ENCODE measurements at places on chromosomes 7 and 10.
A peak's percentile ranks its signal among the peaks of the same experiment; 100 is the strongest.

GRCh38 chr10:1874533-1874932 lies 137.2 kb upstream of the ADARB2 start:
- no peak for DNase-seq
- no peaks in the 10 kb centered on the region for H3K36me3 ChIP-seq
- no peaks in the 10 kb centered on the region for H3K27me3 ChIP-seq
- H3K4me3 ChIP-seq: no peak overlapping the region
- no peak overlapping the region for H3K27ac ChIP-seq

GRCh38 chr10:56135828-56136227 lies 225.2 kb downstream of the ZWINT start:
- H3K36me3 ChIP-seq: no peaks in the 10 kb centered on the region
- H3K27me3 ChIP-seq: no peaks in the 10 kb centered on the region
- H3K27ac ChIP-seq: no peak overlapping the region
- no peak for DNase-seq

DNA sequence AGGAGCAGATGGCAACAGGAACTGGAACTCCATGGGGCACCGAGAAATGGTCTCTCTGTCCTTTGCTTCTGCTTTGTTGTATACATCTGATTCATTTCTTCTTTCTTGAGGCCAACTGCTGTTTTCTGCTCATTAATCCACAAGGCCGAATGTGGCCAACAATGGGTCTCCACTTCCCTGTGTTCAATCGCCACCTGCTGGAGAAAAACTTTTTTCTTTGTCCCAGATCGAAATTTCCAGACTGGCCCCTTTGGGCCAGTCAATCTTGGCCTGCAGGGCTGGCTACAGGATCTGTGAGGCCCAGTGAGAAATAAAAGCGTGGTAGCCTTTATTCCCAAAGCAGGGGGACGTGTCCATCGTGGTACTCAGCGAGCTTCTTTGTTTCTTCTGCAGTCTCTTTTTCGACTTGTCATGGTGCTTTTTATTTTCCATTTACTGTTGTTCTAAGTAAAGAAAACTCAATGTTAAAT lies 58.8 kb downstream of the PARP12 start:
- H3K27me3 ChIP-seq: no peaks in the 10 kb centered on the region
- DNase-seq: peak; percentile 46
- H3K4me1 ChIP-seq: no peaks in the 10 kb centered on the region
- no peak overlapping the region for H3K27ac ChIP-seq

GRCh38 chr10:36591436-36591835 lies 534.0 kb upstream of the ANKRD30A start:
- H3K27me3 ChIP-seq: no peaks in the 10 kb centered on the region
- H3K4me1 ChIP-seq: no peaks in the 10 kb centered on the region
- H3K36me3 ChIP-seq: no peaks in the 10 kb centered on the region
- no peak overlapping the region for H3K27ac ChIP-seq
- no peak overlapping the region for H3K4me3 ChIP-seq

DNA sequence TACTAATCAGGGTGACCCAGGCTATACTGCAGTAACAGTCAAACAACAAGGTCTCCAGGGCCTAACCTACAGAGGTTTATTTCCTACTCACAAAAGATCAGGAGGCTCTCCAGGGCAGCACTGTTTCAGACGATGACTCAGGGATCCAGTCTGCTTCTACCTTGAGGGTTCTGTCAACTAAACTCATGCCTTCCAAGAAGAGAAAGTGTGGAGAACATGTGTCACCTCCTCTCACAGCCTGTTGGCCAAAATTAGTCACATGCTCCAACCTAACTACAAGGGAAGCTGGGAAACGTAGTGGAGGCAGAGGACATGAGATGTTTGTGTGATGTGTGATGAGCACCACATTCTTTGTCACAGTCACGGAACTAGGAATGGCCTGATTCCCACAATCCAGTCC lies 14.7 kb upstream of the INA start:
- peaks cover 19% of the 10 kb centered on the region for H3K27me3 ChIP-seq
- no peak overlapping the region for H3K4me3 ChIP-seq
- no peak for DNase-seq
- H3K4me1 ChIP-seq: no peaks in the 10 kb centered on the region
- H3K36me3 ChIP-seq: peaks cover 2% of the 10 kb centered on the region

DNA sequence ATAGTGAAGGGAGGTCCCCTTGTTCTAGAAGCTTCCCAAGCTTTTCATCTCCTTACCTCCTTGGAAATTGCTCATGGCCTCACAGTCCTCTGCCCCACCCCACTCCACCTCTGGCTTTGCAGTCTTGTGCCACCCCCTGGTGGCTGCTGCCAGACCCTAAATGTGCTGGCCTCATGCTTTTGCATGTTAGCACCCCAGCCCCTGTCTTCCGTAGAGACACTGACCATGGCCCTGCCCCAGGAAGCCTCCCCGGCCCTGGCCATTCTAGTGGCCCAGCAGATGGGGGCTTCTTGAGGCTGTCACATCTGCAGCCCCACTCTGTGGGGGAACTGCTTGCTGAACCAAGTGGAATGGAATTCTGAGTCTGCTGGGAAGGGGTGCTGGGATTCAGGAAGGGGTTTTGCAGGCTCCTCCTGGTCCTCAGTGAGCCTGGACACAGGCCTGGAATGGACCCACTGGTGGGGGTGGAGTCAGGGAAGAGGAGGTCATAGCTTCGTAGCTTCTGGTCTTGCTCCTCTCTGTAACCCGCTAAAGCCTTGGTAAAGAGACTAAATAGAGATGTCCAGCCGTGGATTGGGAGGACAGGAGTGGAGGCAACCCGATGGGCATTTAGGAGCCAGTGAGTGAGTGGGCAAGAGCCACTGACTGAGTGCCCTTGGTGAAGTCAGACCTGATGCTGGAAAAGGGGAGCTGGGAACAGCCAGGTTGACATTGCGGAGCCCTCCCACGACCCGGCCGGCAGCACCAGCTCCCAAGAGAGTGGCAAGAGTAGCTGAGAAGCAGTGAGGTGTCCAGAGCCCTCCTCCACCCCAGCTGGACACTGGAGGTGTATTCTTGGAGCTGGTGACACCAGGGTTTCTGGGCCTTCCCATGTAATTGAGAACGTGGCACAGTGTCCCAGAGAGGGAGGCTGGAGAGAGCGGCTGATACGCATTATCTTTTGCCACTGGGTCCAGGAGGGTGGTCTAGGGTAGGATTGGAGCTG lies 20.9 kb downstream of the RAMP3 start:
- DNase-seq: peak; percentile 20
- peaks cover 42% of the 10 kb centered on the region for H3K27me3 ChIP-seq
- no peak overlapping the region for H3K27ac ChIP-seq
- no peak overlapping the region for H3K4me3 ChIP-seq
- no peaks in the 10 kb centered on the region for H3K4me1 ChIP-seq

- H3K27ac ChIP-seq: no peak overlapping the region
- no peaks in the 10 kb centered on the region for H3K36me3 ChIP-seq
- DNase-seq: no peak
- no peaks in the 10 kb centered on the region for H3K4me1 ChIP-seq
These were observed 121.9 kb downstream of the BBS9 start for GRCh38 chr7:33251301-33251700.

GRCh38 chr10:8418631-8419030 lies 364.1 kb downstream of the GATA3 start:
- DNase-seq: no peak
- H3K27me3 ChIP-seq: peaks cover 30% of the 10 kb centered on the region
- no peak overlapping the region for H3K27ac ChIP-seq
- H3K4me1 ChIP-seq: peaks cover 32% of the 10 kb centered on the region
- no peaks in the 10 kb centered on the region for H3K36me3 ChIP-seq

- H3K36me3 ChIP-seq: peaks cover 32% of the 10 kb centered on the region
- H3K27ac ChIP-seq: no peak overlapping the region
- DNase-seq: no peak
- H3K4me1 ChIP-seq: peaks cover 4% of the 10 kb centered on the region
- H3K4me3 ChIP-seq: no peak overlapping the region
These were observed 79.3 kb upstream of the IL6 start for GRCh38 chr7:22647451-22648257.

- H3K36me3 ChIP-seq: no peaks in the 10 kb centered on the region
- no peak overlapping the region for H3K4me3 ChIP-seq
- no peak overlapping the region for H3K27ac ChIP-seq
- H3K4me1 ChIP-seq: no peaks in the 10 kb centered on the region
- no peak for DNase-seq
These were observed 986.9 kb downstream of the REEP3 start for GRCh38 chr10:64508029-64508661.

DNA sequence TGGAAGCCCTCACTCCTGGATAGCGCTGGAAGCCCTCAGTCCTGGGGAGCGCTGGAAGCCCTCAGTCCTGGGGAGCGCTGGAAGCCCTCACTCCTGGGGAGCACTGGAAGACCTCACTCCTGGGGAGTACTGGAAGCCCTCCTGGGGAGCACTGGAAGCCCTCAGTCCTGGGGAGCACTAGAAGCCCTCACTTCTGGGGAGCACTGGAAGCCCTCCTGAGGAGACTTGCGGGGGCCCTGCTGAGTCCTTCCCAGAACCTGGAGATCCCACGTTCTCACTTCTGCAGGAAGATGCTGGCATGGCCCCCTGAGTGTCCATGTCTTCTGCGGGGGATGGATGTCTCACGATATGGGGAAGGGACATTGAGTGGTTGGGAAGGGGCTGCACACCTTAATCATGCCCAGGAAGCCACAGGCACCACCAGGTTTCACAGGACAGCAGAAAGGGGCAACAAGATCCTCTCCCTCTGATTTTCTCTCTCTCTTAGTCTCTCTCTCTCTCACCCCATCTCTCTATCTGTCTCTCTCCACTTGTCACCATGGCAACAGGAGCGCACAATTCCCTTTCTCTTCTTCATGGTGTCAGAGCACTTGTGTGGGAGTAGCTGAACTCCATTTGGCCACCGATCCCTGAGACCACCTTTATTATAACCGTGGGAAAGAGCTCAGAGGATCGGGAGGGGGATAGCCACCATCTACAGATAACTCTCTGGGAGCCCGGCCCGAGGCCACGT lies 267.0 kb downstream of the TCERG1L start:
- no peak for DNase-seq
- H3K4me3 ChIP-seq: no peak overlapping the region
- no peaks in the 10 kb centered on the region for H3K4me1 ChIP-seq
- no peaks in the 10 kb centered on the region for H3K27me3 ChIP-seq
- no peaks in the 10 kb centered on the region for H3K36me3 ChIP-seq
- H3K27ac ChIP-seq: no peak overlapping the region

DNA sequence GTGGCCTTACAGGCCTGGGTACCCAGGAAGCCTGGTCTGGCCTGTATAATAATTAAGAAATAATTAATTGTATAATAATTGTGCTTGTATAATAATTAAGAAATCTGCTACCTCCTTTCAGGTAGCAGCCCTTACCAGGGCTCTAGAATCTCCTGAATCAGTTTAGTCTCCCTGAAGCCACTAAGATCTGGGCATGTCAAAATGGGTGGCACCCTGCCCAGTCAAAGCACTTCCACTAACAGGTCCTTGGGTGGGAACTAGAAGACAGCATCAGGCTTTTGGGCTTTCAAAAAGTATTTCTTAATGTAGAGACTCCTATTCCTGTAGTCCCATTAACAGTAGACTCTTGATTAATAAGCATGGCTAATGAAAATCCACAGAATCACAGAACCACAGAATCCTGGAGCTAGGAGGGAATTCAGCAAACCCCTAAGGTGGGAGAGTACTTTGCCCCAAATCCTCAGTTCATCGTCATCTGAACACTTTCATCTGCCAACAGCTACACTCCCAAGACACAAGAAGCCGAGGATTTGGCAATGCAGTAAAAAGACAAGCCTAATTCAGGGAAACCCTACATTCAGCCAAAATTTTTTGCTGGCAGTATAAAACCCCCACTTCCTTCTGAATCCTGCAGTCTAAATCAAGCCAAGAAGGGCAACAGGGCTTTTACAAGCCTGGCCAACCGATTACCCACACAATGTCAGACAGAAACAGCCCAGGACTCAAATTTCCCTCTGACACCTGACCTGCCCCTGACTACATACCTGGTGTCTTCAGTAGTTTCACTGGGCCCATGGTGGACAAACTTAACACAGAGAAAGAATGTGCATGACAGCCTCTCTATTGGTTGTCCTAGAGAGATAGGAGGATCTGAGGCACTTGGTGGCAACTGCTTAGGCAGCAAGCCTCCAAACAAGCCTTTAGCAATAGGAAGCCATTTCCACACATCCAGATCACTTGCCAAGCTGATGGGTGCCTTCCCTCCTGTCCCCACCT lies 5.9 kb upstream of the IL6 start:
- H3K4me1 ChIP-seq: peaks cover 43% of the 10 kb centered on the region
- peaks cover 26% of the 10 kb centered on the region for H3K27me3 ChIP-seq
- DNase-seq: no peak
- no peak overlapping the region for H3K27ac ChIP-seq
- H3K36me3 ChIP-seq: peaks cover 1% of the 10 kb centered on the region

DNA sequence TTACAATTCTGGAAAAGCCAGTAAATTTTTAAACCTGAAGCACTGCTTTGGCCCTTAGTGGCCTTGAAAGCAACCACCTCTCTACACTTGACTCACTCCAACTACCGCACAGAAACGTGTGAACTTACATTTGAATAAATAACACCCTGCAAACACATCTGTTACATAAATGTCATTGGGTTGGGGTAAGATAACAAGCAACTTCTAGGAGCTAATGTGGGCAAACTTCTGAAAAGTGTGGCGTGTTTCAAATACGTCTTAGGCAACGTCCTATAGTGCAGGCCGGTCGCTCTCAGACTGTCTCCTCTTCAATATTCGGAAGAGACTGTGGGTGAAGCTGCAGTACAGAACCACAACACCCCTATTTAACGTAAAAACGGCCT lies 474 bp downstream of the ORC5 start:
- H3K36me3 ChIP-seq: peaks cover 22% of the 10 kb centered on the region
- peaks cover 39% of the 10 kb centered on the region for H3K4me1 ChIP-seq
- H3K27ac ChIP-seq: peak overlapping the region; percentile 94
- H3K4me3 ChIP-seq: peak overlapping the region; percentile 98
- DNase-seq: peak; percentile 26
- peaks cover 16% of the 10 kb centered on the region for H3K27me3 ChIP-seq

DNA sequence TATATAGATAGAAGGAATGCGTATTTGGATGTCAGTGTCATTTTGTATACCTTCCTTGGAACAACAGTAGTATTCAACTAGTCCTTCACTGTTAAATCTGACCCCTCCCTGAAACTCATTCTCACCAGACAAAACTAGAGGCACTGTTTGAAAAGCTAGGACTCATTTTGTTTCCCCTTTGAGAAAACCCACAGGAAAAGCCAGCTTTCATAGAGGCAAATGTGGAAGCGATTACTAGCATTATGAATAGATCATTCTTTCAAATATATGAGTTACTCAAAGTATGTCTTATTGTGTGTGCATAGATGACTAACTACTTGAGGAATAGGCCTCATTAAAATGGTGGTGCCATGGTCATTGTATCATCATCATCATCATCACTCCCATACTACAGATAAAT lies 1.9 kb upstream of the ASB15 start:
- peaks cover 3% of the 10 kb centered on the region for H3K27me3 ChIP-seq
- H3K27ac ChIP-seq: no peak overlapping the region
- DNase-seq: no peak
- no peaks in the 10 kb centered on the region for H3K4me1 ChIP-seq
- H3K36me3 ChIP-seq: no peaks in the 10 kb centered on the region

- H3K4me1 ChIP-seq: no peaks in the 10 kb centered on the region
- no peaks in the 10 kb centered on the region for H3K36me3 ChIP-seq
- no peak overlapping the region for H3K4me3 ChIP-seq
- H3K27ac ChIP-seq: no peak overlapping the region
These were observed 18.3 kb upstream of the PDE1C start for GRCh38 chr7:32088451-32088881.

All from activated naive CD4-positive, alpha-beta T cell treated with anti-CD3 and anti-CD28 coated beads, Interleukin-2, amount 10 ng/mL, durations not matched to agents 7 days and 5 days (primary cell).